ENCODE measurements at places on chromosomes 7 and 10.

DNA sequence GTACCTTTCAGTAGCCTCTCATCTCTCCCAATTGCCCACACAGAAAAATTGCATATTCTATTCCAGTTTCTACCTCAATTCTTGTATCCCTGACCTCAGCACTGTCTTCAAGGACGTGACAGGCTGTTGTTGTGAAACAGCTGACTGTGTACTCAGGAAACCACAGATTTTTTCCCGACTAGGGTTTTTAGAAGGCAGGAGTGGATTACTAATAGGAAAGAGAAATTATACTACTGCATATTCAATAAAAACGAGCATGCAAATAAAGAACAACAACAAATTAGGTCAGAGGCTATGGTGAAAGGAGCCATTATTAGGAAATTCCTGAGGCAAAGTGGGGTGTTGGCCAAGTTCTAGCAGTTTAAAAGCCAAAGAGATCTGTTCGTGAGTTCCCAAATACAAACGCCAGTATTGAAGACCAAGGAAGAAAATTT, 93.4 kb downstream of the DOCK4 start:
- DNase-seq = no peak

- no peak for DNase-seq
Observed at GRCh38 chr7:123643495-123644441, 11.9 kb upstream of the LMOD2 start.

DNA sequence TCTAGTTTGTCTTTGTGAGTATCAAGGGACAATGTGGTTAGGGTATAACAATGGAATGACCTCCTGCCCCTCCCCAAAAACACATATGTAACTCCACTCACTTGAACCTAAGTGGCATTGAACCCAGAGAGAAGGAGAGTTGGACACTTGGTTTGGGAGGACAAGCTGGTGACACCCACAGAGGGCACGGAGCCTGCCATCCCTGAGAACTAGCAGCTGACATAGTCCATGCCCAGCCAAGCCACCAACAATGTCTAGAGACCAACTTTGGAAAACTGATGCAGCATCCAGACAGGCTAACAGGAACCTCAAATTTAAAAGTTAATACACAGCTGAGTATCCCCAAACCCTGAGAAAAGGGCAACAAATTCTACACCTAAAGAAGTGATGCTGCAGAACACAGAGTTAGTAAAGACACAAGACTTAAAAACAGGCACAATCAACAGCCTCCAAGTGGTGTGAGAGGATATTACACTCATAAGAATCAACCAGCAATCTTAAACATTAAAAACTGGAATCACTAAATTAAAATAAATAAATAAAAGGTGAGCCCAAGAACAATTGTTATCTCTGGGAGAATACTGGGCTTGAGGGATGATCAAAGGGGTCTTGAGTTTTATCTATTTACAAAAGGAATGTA, 27.2 kb downstream of the NUDCD3 start:
- no peak for DNase-seq

DNA sequence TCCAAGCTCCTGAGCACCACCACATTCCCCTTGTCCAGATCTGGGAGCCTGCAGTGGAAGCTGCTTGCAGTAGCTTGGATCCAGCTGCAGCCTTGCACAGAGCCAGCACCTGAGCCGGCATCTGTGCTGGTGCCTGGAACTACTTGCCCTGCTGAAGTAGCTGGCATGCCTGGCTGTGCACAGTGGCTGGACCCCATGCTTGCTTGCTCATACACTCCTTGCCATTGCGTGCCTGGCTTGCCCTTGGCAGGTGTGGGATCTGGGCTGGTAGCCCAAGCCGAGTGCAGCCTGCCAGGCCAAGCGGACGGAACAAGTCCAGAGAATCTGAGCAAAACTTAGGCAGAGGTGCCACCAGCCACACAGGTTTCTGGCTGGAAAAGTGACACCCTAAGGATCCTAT, 759.9 kb downstream of the IPMK start:
- no peak for DNase-seq

- no peak for DNase-seq
Observed at GRCh38 chr10:59106441-59106840, 70.0 kb upstream of the PHYHIPL start.
